ENCODE measurements at places on chromosomes 7 and 10.

GRCh38 chr7:128713794-128714193 lies 25.4 kb upstream of the CALU start:
- no peak for DNase-seq

- DNase-seq, result no peak
Observed at GRCh38 chr7:94244760-94245159, 149.9 kb upstream of the COL1A2 start.

GRCh38 chr7:1510780-1511154 lies 6.6 kb upstream of the INTS1 start:
- no peak for DNase-seq

- DNase-seq, result no peak
Observed at GRCh38 chr10:124076148-124076733, 17.2 kb downstream of the CHST15 start.

- no peak for DNase-seq
Observed at GRCh38 chr7:121301446-121302213, 27.2 kb upstream of the WNT16 start.

- DNase-seq, result no peak
Observed at GRCh38 chr10:84172467-84173356, 889 bp upstream of the GPR15LG start.

DNA sequence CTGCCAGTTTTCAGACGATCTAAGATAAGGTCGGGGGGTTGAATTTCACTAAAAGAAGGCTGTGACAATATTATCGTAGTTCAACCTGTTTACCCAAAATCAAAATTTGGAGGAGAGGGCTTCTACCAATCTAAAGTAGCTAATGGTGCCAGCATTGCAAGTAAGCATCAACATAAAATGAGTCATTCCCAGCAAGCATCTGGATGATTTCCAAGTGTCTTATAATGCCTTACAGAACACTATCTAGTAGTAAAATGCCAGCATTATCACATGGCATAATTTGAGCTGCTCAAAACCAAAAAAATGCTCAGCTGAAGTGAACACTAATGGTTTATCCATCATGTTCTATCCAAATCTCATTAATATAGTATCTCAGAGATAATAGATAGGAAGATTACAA lies 1193.9 kb downstream of the DNAJB9 start:
- no peak for DNase-seq

Measured in AG20443 (cell line).